Thyroid gland (tissue), 4 donors: ENCODE measurements at places on chromosomes 7 and 10. TPM values are rescaled to one million over a fixed set of nuclear protein-coding genes. Genes with fewer than 3 reads are reported as not detected.

DNA sequence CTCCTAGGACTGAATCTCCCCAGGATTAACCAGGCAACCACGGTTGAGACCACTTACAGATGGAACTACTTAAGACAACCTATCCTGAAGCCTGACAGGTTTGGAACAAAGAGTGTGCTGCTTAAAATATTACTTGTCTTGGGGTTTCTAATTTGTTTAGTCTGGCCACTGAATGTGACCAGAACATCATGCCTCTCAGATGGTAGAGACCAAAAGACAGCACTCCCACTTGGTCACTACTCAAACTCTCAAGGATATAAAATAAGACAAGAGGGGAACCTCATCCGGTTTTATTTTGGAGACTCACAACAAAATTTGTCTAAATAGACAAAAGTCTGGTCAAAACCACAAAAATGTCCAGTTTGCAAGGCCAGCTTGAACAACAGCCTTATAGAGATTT lies 15.3 kb downstream of the MRPL32 start:
- DNase-seq: no peak

GRCh38 chr10:80261316-80262030 lies 28.0 kb downstream of the MAT1A start:
- no peak for DNase-seq

- DNase-seq: no peak
Observed at GRCh38 chr7:26345202-26345601, 53.5 kb downstream of the SNX10 start.

GRCh38 chr7:55308186-55308929 lies 56.8 kb upstream of the LANCL2 start:
- no peak for DNase-seq

Gene TMEM196
- total RNA-seq: not detected
